ENCODE measurements at places on chromosomes 1 and 21.
A peak's percentile ranks its signal among the peaks of the same experiment; 100 is the strongest.

DNA sequence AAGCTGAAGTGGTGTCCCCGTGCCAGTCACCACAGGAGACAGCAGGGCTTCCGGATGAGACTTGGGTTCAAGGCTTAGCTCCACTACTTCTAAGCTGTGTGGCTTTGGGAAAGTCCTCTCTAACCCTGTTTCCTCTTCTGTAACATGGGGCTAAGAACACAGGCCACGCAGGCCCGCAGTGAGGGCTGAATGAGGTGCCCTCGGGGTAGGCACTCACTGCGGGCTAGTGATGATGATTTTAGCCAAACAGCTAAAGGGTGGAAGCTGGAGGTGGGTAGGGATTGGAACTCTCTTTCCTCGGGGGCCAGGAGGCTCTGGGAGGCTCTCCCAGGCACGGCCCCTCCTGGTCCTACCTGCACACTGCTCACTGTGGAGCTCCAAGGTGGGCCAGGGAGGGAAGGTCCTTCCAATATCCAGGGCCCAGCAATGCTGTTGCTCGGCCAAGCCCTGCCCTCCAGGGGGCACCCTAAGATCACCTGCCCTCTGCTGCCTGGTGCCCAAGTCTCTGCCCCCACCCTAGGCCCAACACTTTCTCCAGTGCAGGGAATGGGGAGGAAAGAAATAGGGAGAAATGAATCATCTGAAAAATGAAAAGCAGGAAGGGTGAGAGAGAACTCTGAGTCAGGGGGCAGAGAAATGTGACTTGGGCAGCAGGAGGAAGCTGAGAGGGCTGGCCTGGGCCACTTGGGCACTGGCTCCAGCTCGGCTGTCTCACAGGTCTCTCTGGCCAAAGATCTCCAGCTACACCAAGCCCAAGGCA lies 19.2 kb upstream of the EVA1B start:
- DNase-seq: peak; percentile 55

GRCh38 chr1:43271186-43272118 lies 1.7 kb downstream of the TMEM125 start:
- DNase-seq: no peak

DNA sequence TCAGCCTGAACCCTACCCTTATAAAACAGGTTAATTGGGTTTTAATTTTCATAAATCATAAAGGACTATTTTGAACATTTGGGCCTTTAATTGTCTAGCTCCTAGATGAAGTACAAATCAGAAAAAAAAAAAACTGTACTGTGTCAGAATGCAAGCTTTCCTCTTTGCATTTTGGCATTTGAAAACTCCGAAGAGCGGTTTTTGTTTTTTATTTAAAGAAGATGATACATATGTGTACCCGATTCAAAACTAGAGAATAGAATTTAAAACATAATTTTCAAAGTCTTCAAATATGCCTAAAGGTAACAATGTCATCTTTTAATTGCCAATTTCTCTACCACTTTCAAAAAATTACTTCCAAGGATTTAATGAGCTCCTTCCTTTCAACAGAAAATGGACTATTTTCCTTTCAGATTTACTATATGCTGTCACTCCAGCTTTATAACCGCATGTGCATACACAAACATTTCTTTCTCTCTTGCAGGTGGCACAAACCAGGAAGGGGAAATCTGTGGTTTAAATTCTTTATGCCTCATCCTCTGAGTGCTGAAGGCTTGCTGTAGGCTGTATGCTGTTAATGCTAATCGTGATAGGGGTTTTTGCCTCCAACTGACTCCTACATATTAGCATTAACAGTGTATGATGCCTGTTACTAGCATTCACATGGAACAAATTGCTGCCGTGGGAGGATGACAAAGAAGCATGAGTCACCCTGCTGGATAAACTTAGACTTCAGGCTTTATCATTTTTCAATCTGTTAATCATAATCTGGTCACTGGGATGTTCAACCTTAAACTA lies 33.7 kb downstream of the MRPL39 start:
- DNase-seq: peak; percentile 67

DNA sequence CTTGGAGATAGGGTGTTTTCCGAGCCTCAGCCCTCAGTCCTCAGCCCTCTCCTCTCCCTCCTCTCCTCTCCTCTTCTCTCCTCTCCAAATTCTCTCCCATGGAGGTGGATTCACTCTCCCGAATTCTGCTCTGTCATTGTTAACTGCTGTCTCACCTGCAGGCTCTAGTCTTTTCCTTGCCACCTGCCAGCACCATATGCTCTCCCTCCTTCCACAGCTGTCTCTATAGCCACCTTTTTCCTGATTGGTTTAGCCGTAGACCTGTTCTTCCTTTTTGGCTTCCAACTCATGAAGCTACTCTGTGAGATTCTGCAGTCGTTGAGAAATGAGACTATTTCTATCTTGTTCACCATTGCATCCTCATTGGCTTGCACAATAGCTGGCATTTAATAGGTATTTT lies 19.7 kb downstream of the COG2 start:
- DNase-seq: no peak

DNA sequence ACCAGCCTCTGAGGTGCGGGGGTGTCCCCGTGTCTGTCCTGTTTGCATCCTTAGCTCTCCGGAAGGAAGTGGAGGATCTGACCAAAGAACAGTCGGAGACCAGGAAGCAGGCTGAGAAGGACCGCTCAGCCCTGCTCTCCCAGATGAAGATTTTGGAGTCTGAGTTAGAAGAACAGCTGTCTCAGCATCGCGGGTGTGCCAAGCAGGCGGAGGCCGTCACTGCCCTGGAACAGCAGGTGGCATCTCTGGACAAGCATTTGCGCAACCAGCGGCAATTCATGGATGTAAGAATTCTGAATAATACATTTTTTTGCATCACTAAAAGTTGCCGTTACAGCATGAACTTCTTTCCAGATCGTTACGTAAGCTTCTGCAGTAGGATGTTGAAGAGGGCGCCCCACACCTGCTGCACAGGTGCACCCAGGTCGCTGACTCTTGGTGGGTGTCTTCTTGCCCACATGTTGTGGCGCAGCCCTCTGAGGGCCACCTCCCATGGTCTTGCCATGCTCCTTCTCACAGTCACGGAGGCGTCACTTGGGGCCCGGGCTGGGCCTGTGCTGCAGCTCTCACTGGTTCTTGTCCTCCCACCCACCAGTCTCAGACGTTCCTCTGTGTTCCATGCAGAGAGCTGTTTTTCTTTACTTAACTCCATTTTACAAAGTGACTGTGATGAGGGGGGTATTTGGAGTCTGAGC lies 61.3 kb upstream of the DIP2A start:
- no peak for DNase-seq

DNA sequence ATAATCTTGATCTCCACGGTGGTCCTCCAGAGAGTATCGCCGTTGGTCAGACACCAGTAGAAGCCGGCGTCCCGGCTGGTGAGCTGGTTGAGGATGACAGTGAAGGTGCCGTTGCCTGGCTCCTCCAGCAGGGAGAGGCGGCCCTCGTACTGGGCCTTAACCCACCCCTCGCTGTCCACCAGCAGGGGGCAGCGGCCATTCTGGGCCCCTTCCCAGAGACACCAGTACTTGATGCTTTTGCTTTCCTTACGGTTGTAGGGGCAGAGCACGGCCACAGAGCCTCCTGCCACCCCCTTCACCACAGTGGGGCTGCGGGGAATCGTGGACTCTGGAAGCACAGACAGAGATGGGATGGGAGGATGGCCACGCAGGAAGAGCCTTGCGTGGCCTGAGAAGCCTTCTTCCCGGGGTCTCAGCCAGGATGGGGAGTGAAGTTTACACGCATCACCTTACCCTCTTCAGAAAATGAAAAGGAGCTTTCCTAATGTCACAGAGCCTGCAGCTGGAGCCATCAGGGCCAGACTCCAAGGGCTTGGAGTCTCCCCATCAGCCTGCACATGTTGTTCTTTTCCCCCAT lies 10.7 kb downstream of the PIGR start:
- DNase-seq: peak; percentile 68

DNA sequence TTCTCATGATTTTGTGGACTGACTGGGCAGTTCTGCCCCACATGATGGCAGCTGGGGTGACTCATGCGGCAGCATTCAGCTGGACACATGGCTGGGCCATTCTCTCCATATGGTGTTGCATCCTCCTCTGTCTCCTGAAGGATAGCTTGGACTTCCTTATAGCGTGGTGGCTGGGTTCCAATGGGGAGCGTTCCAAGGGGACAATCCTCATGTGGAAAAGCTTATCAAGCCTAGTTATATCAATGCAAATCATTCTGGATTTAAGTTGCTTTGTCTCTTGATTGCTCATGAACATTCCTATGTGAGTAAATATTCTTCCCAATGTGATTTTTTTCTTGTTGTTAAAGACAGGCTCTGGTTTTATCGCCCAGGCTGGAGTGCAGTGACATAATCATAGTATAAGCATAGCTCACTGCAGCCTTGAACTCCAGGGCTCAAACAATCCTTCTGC lies 13.2 kb upstream of the SLC2A1 start:
- DNase-seq: no peak

DNA sequence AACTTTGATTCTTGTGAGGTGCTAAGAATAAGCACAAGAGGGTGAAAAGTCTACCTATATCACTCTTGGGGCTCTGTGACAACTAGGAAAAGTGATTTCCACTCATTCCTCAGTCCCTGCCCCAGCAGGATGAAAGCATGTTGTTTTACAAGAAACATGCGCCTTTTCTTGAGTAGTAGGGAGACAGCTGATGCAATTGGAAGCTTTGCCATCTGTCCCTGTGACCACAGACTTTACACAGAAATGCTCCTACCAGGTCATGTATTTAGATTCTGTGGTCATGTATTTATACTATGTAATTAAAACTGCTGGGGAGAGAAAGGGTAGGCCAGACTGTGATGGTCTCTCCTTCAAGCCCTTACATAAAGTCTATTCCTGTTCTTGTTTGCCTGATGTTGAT lies 445.5 kb downstream of the PTPRC start:
- DNase-seq: no peak

DNA sequence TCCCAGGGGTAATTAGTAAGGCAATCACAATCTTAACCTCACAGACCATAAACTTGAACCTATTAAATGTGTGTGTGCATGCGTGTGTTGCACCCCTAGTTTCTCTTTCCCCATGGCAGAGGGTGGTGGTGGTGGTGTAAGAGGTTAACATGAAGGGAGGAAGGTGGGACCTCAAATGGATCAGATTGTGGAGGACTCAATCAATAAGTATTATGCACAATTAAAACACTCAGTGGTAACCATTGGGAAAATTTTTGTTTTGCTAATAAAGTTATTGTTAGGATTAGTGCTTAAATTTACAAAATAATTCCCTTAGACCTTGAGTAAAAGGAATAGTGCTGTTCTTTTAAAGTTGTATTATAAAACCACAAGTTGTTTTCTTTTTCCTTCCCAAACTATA lies 283.0 kb downstream of the OLFM3 start:
- DNase-seq: no peak

DNA sequence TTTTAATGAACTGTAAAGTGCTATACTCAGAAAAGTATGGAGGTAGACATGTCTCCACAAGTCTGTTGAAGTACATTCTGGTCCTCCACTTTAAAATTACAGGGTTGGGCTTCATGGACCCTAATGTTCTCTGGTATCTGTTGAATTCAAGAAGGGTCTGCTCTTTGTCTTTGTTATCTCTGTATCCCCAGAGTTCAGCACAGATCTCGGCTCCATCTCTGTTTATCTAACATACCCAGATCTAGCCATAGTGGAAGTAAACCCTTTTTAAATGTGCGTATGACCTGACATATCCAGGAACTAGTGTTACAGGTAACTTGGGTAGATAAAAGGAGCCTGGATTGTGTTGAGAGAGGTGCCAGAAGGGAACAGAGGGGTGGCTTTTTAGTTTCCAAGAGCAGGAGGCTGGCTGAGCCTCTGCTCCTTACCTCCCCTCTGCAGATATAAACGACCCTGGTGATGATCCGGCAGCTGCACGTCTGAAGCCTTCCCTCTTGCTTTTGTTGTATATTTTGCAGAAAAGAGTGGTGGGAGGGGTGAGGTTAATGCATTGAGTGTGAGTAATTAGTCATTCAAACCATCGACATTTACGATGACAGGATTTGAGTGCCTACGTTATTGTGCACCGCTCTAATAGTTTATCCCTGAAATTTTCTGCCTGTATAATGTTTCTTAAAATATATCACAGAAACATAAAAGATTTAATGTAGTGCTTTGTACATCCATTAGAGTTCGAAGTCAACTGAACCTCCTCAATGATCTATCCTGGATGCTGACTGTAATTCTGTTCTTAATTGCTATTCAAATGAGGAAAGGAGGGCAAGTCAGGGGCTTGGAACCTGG lies 30.8 kb downstream of the ELAVL4 start:
- DNase-seq: no peak

GRCh38 chr1:166920561-166921475 lies 44.8 kb upstream of the TADA1 start:
- DNase-seq: peak; percentile 7

GRCh38 chr1:246064891-246065290 lies 442.2 kb downstream of the SMYD3 start:
- DNase-seq: no peak

DNA sequence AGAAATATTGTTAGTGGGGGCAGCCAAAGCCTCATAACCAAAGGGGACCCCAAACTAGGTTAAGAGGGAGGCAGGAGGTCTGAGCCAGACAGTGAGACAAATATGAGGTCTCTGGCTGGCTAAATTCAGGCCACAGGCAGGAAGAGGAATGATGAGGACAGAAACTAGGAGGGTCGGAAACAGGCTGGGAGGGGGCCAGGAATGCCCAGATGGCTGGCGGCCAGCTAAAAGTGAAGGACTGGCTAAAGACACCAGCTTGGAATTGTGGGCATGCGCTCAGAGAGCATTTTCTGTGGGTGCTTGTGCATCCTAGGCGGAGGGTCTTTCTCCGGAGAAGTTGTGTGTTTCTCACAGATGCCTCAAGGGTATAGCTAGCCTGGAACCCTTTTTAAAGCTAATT lies 77.0 kb downstream of the PGM1 start:
- DNase-seq: no peak

DNA sequence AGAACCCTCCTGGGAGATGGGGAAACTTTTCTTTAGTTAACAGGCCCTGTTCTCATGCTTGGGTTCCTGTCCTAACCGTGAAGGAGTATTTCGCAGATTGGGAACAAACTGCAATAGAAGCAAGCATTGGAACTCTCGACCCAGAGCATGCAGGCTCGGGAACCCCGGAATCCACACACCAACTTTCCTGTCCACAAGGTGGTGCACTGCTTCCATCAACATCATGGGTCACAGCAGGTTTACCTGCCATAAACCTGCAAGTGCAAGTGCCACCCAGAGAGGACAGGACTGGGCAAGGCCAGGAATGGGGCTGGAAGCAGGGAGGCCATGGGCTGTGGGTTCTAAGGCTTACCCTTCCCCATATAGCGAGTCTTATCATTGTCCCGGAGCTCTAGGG lies 6.9 kb downstream of the ENO1 start:
- no peak for DNase-seq

GRCh38 chr1:54476530-54477109 lies 70.4 kb upstream of the SSBP3 start:
- no peak for DNase-seq

All from activated naive CD8-positive, alpha-beta T cell treated with anti-CD3 and anti-CD28 coated beads for 36 hours (primary cell).